Lung microvascular endothelial cell (primary cell): ENCODE measurements at places on chromosomes 2 and 18.
A peak's percentile ranks its signal among the peaks of the same experiment; 100 is the strongest.

DNA sequence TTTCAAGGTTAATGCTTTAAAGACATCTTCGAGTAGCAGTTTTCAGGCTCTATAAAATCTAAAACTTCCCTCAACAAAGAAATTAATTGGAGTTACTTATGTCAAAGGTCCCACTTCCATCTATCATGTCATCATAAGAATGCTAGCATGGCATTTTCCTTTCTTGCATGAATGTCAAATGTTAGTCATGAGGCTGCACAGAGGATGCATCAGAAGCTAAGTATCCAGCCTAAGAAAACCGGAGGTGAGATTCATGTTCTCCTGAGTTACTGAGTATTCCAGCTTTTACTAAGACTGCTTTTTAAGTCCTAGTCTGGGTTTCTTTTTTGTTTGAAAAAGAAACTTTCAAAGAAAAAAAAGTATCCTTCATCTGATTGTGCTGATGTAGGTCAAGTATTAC is 130.6 kb upstream of the CDH19 start:
- no peak for DNase-seq

DNA sequence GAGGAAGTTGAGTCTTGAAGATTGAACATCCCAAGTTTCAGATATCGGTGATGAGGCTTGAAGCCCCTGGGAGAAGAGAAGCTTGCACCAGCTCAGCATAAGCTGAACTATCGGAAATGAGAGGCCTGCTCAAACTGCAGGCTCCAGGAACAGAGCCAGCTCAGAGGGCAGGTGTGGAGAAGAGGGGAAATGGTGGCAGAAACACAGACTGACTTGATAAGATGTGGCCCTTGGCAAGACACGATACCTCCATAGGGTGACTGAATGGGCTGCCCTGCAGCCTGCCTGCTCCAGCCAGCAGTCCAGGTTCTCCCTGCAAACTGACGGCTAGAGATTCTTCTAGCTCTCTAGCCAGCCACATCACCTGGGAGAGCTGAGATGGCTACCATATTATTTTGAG is 86.6 kb downstream of the MYT1L start:
- no peak for DNase-seq

DNA sequence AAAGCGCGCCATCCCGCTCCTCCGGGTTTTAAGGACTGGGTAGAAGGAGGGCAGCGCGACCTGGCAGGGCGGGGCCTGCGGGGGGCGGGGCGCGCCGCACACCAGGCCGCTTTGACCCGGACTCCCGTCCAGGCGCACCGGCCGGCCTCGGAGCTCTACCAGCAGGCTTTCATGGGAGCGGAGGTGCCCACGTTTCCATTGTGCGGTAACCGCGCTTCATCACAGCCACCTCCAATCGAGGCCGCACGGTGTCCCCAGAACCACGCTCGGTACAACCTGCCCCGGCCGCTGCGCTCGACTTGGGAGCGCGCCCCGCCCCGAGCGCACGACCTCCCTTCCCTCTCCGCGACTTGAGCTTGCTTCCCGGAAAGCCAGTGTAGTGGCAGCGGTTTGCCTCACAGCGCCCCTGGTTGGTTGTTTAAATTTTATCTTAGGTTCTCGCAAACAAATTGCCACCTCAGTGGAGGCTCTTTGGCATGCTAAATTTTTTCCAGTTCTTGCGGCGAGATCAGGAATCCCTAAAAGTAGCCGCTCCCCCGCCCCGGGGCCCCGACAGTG is 280 bp upstream of the CYP1B1 start:
- DNase-seq: peak; percentile 28

DNA sequence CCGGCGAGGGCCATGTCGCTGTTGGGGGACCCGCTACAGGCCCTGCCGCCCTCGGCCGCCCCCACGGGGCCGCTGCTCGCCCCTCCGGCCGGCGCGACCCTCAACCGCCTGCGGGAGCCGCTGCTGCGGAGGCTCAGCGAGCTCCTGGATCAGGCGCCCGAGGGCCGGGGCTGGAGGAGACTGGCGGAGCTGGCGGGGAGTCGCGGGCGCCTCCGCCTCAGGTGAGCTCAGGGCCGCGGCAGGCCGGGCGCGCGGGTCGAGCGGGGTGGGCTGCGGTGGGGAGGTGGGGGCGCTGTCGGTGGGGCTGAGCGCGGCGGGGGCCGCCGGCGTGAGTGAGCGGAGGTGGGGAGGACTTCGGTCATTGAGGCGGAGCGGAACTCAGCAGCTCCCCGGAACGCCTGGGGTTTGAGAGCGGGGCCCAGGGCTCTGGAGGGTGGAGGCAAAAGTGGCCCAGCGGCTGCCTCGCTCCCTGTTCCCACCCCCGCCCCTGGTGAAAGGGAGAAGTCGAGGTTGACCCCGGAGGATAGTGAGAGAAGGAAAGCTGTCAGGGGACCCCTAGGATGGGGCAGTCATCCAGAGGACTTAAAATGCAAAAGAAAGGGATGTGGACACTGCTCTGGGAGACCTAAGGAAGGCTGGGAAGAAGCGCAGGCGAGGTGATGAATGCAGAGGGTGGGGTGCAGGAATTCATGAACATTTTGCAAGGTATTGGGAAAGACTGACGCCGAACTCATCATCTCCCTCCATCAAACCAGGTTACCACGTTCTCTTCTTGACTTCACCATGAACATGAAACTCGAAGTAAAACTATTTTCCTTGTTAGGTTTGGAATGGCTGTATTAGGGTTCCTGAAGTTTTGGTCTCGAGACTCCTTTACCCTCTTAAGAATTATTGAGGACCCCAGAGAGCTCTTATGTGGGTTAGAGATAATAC is 633 bp downstream of the MALT1 start:
- no peak for DNase-seq

DNA sequence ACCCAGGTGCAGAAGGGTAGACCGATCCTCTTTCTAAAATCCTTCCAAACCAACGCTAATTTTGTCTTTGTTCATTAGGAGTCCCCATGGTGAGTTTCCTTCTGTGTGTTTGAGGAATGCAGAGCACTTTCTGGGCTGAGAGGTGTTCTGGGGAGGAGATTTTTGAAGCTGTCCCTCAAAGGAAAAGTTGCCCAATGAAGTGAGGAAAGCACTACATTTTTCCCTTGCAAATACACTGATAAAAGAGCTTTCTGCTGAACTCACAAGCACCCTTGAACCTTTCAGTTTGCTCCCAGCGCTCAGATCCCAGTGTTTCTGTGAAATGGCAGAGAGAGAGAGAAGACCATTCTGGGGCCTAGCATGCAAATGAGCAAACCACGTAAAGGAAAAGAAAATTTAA is 299.6 kb upstream of the FANCL start:
- no peak for DNase-seq

DNA sequence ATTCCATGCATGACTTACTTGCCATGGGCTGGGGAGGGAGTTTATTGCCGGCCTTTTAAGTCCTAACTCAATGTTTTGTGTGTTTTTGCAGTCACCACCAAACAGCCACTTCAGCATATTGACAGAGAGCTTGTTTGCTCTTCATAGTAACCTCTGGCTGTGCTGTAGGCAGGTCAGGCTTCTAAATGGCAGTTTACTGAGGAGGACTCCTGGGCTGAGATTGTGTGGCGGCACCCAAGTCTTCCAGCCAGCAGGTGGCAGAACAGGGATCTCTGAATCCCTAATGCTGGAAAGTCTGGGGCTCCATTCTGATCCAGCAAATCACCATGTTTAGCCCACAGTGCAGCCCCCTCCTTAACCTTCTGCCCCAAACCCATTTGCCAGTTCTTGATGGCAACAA is 121.2 kb downstream of the CAPN13 start:
- no peak for DNase-seq

DNA sequence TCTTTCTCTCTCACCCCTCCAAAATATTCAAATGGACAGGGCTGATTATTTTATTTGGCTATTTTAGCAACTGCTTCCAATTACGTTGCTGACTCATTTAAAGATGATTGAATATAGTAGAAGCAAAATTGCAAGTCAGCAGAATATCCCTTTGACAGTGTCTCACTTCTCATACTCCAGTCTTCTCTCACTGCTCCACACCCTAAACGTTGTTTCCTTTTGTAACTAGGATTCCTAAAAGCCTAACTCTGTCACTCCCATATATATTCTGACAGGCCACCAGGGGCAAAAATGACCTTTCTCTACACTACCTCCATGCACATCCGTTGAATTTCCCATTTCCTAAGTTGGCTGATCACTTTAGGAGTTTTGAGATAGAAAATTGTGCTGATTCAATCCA is 351.1 kb downstream of the RND3 start:
- no peak for DNase-seq
